Osteocyte (in vitro differentiated cells): ENCODE measurements at places on chromosomes 11 and 22. TPM values are rescaled to one million over a fixed set of nuclear protein-coding genes. Genes with fewer than 3 reads are reported as not detected.

The PPP2R1B gene
- 25.2 and 26.0 TPM in 2 replicates for total RNA-seq

DNA sequence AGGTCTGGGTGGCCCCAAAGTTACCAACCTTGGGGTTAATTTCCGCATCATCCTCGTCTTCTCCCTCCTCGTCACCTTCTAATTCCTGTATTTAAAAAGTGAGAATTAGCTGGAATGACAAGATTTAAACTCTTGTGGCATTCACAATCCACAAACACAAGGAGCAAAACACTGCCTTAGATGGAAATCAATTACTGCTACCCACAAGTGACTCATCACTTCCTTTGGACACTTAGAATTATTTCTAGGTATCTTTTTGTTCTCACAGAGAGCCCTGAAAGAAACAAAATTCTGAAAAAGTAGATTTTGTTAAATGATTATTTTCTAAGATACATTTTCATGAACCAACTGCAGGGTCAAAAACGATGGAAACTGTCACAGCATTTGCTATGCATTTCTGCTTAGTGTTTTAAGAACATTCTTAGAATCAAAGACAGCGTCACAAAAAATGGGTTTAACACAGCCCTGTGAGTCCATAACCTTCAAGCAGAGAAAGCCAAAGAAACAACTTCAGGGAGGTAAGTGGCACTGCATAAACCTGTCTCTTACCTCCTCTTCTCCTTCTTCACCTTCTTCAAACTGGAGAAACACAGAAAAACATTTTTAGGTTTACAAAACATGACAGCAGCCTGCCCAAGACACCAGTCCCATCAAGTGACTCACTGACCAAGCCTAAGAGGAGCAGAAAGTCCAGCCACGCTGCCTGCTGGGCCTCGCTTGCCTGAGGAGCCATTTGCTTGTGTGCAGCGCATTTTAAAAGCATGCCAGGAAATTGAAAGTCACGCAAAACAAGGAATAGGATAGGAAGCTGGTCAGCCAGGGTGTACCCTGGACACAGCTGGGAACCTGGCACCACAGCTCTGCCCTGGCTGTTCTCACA lies 22.3 kb upstream of the PHLDA2 start:
- DNase-seq, result no peak

- no peak for DNase-seq
Observed at GRCh38 chr11:48170241-48171233, 46.1 kb upstream of the OR4B1 start.

The MOV10L1 gene
- total RNA-seq, result 0.97 and 1.4 TPM in 2 replicates

GRCh38 chr11:19679952-19680828 lies 32.4 kb upstream of the NAV2 start:
- DNase-seq, result peak; percentile 87

DNA sequence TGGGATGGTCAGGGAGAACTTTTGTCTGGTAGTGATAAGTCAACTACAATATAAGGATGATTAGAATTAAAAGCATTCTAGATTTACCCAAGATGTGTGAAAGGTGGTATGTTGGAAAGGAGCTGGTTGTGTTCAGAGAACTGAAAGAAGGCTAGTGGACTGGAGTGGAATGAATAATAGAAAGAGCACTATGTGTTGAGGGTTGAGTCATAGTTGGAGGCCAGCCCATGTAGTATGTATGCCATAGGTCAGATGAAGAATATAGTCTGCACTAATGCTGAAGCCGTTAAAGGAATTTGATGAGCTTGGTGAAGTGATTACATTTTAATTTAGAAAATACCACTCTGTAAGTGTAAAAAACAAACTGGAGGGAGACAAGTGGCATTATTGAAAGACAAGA lies 514.1 kb downstream of the CNTN5 start:
- no peak for DNase-seq

DNA sequence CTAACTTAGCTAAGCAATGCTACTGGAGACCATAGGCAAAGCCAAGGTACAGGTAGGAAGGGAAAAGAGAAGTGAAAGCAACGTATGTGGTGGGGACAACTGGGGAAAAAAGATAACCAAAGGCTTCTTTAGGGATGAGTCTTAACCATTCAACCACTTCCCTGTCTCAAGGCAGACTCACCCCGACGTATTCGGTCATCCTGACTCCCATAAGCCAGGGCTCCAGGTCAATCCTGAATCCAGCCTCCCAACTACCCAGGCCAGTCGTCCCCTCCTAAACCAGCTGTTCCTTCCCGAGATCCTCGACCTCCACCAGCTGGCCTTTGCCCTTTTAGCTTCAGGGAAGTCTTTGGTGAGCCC lies 330 bp downstream of the ACP2 start:
- no peak for DNase-seq

GRCh38 chr11:131889760-131890581 lies 519.6 kb downstream of the NTM start:
- no peak for DNase-seq

The TOLLIP gene
- total RNA-seq, result 63.2 and 71.6 TPM in 2 replicates

GRCh38 chr22:26068571-26068970 lies 100.7 kb upstream of the SEZ6L start:
- no peak for DNase-seq

The PKNOX2 gene
- 78.7 and 89.3 TPM in 2 replicates for total RNA-seq

- DNase-seq, result no peak
Observed at GRCh38 chr11:88070437-88070836, 104.8 kb downstream of the RAB38 start.

DNA sequence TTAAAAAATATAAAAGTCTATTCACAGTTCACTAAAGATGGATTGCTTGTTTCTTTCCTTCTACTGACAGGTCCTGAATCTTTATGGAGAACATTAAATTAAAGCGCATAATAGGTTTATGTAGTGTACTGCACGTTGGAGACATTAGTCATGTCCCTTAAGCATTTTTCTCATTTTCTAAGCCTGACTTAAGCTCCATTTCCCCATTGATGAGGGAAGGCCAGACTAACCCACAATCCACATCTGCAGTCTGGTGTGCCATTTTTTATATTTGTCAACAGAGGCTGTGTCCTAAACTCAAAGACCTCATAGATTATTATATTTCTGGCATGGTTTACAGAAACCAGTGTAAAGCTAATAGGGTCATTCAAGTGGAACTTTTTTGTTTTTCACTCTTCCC lies 39.9 kb downstream of the CADM1 start:
- DNase-seq, result no peak

DNA sequence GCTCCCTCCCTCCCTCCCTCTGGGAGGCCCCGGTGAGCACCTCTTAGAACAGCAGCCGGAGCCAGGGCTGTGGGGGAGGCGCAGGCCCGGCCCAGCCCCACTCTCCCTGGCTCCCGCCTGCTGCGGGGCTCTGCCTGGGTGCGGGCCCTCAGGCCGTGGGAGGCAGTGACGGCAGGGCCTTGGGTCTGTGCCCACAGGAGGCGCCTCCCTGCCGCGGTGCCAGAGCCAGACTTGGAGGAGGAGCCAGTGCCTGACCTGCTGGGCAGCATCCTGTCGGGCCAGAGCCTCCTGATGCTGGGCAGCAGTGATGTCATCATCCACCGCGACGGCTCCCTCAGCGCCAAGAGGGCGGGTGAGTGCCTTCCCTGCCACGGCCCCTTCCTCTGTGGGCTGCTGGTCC lies 9.5 kb downstream of the IRF7 start:
- DNase-seq, result no peak

- no peak for DNase-seq
Observed at GRCh38 chr11:34190192-34191139, 85.0 kb downstream of the NAT10 start.

- no peak for DNase-seq
Observed at GRCh38 chr11:75789521-75789920, 20.9 kb downstream of the DGAT2 start.

The TMEM121B gene
- 0.37 and 0.48 TPM in 2 replicates for total RNA-seq

DNA sequence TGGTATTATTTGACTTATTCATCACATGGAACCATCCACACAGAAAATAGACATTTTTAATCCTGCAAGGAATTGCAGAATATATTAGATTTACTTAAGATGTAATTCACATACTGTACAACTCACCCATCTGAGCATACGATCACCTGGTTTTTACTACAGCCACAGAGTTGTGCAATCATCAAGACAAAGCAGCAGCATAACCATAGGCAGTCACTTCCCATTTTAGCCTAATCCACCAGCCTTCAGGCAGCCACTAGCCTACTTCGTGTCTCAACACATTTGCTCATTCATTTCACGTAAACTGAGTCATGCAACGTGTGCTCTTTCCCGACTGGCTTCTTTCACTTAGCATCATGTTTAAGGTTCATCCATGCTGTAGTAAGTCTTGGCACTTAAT lies 23.0 kb downstream of the PIWIL3 start:
- no peak for DNase-seq

- DNase-seq, result no peak
Observed at GRCh38 chr22:22740560-22741276, 96.3 kb downstream of the GGTLC2 start.

DNA sequence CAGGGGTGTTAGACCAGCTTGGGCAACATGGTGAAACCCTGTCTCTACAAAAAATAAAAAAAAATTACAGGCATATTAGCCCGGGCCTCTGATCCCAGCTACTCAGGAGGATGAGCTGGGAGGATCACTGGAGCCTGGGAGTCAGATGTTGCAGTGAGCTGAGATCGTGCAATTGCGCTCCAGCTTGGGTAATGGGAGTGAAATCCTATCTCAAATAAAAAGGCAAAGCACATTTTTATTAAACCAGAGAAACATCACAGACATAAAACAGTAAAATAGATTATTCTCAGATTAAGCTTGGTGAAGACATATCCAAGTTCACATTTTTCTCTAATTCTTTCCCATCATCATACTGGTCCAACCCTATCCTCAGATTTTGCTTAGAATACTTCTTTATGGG lies 30.1 kb upstream of the XBP1 start:
- no peak for DNase-seq

DNA sequence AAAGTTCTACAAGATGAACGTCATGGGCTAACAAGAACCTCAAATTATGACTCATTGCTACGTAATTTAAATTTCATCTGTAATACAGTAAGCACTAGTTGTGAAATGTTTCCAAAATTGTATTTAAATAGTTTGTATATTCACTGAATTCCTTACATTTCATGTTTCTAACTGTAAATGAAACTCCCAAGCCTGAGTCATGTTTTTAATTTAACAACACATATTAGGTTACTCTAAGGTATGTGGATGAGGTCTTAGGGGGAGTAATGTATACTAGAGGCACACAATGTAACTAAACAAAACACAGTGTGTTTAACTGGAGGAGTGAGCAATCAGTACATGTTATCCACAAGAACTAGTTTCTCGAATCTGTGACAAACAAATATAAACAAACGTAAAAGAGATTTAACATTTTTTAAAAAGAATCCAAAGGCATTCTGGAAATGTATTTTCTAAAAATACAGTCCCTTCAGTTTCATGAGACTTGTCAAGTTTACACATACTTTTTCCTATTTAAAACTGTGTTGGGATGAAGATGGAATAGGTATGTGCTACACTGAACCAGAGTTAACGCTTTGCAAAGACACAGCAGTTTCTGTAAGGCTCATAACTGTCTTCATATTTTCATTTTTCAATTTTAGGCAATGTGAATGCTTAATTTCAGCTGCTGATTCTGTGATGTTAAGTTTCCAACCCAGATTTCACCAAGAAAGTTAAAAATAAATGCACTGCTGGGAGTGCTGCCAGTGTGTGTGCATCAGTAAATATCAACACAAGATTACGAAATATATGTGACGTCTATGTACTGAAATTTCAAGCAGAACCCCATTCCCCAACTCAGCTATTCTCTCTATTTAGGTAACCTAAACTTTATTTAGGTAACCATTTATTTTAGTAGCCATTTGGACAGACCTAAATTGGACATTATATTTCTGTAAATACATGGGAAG lies 52.6 kb downstream of the PITPNB start:
- DNase-seq, result no peak

DNA sequence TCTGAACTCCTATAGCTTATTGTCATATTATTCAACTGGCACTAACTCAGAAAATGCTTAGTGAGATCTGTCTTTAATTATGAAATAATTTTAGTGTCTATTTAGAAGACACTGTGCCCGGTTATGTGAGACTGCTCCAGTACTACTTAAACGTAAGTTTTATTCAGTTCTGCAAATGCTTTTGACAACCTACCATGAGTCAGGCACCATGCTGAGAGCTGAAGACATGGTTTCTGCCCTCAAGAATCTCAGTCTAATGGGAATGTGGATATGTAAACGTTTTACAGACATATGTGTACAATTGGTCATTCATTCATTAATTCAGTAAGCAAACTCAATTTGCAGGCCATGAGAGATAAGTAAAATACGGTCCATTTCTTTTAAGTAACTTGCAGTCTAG lies 40.0 kb downstream of the DCUN1D5 start:
- DNase-seq, result no peak

The GAB4 gene
- not detected in 2 replicates for total RNA-seq

DNA sequence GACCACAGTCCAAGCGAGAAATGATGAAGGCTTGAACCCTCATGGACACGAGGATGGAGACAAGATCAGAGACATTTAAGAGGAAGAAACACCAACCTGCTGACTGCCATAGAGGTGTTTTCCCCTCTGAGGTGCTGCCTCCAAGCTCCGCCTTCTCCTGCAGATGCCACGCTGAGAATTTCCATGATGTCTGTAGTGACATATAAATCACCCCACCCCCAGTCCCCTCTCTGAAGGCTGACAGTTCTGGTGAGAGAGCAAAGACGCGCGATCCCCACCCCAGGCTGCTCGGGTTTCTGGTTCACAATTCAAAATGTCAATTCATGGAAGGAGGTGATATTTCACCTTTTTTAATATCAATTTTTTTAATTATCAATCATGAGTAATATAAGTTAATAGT lies 28.2 kb downstream of the LRRC32 start:
- DNase-seq, result peak; percentile 67

DNA sequence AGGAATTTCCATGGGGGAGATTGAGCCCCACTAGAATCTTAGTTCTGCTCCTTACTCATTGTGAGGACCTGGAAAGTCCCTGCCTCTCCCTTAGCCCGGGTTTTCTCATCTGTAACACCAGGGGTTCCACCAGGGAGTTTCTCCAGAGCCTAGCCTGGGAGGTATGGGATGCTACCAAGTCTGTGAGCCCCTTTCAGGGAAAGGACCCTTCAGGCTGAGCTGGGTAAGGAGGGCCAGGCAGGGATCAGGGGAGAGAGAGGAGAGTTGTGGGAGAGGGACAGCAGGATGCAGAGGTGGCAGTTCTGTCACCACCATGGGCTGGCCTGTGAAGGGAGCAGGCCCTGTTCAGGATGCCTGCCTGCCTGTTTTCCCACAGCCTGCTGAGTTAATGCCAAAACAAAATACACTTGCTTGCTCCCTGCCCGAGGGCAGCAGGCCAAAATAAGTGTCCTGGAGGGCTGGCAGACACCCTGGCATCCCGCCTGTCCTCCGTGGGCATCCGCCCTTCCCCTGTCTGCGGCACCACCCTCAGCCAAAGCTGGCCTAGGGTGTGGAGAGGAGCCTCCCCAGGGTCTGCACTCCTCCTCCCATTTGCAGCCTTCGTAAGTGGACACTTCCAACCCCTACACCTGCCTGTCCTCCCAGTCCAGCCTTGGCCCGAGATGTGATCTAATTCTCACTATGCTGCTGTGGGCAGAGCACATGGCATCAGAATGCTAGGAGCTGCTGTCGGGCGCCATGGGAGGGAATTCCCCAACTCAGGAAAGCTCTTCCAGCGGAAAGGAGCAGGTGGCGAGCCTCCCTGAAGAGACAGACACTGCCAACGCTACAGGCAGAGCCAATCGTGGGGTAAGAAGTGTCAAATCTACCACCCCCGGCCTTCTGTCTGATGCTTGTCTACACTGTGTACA lies 5.9 kb upstream of the FCHSD2 start:
- DNase-seq, result no peak

The TMEM126A gene
- total RNA-seq, result 25.0 and 28.9 TPM in 2 replicates

The ADORA2A gene
- 1.6 and 3.5 TPM in 2 replicates for total RNA-seq
